Left renal cortex interstitium (tissue), 4 donors: ENCODE measurements at places on chromosomes 2 and 18.

DNA sequence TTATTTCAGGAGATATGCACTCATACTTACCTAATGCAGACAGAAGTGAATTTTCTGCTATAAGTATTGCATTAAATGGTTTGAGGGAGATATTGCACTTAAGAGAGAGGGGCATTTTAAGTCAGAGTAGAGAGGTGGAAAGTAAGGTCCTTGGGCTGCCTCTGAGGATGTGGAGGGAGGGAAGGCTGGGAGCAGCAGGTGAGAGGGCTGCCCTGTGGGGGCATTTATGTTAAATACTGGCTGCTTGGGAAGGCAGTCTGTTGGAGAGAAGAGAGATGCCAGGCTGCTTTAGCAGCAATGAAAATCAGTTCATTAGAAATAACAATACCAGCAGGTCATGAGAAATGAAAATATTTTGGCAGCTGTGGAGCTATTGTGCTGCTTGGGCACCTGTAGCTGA lies 576.2 kb upstream of the HS6ST1 start:
- DNase-seq, result no peak

- DNase-seq, result peak; percentile 66
Observed at GRCh38 chr2:217713395-217714286, 289.2 kb downstream of the TNS1 start.

DNA sequence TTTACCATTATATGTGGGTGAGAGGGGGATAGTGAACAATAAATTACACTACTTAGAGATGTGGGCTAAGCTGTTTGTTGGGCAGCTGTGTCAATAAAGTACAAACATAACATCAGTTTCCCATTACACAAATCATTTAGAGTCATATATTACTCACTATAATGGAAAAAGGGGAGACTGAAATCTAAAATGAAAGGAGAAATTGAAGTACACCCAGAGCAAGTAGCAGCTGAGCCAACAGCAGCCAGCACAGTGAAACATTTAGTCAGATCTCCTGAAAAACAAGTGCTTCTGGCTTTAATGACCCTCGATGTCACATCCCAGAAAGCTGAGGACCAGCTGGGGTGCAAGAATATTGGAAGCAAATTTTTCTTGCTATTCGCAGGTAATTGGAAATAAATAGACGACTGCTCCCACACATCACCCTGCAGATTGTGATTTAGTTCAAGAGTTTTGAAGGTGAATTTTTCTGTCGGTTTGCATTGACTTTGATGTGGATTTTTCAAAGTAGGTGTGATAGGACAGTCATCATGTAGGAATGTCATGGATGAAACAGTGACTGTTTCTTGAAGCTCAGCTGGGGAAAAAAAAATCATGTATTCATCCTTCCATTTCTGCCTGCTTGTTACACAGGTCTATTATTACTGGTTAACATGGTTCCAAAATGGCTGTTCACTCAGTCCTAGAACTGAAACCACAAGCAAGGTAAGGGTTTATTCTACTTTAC lies 1607.3 kb upstream of the CELF4 start:
- no peak for DNase-seq

DNA sequence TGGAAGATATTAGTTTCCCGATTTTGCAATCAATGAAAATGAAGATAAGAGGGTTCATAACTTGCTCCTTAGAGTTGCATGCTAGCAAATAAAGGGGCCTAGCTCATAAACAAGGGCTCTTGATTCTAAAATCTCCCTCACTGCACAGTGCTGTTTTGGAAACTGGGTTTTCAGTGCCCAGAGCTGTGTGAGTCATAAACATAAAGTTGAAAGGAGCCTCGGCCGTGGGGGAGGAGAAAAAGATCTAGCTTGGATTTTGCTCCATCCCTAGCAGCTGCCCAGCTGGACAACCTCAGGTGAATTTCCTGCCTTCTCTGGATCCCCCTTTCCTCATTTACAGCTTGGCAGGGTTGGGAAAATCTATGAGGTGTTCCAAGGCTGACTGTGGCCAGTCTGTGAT lies 42.5 kb downstream of the LYPD1 start:
- no peak for DNase-seq

DNA sequence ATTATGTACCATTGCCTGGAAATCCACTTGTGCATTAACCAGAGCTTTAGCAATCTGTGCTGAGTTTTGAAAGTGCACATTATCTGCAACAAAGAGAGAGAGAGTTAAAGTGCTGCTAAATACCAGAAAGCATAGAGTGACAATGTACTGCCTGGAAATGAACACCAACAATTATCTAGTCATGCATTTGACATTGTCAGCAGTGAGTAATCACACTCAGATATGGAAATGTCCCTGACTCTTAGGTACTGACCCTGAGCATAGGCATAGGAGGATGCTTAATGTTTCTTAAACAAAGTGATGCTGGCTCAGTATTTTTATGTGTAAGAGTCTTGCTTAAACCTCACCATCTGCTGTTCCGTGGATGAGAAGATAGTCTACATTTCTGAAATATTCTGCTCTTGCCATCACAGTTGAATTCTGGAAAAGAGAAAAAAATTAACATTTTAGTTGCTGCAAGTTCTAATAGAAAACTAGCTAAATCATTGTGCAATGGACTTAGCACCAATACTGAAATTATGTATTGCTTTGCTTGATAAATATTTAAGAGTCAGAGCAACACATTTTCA lies 20.8 kb upstream of the GCG start:
- no peak for DNase-seq

DNA sequence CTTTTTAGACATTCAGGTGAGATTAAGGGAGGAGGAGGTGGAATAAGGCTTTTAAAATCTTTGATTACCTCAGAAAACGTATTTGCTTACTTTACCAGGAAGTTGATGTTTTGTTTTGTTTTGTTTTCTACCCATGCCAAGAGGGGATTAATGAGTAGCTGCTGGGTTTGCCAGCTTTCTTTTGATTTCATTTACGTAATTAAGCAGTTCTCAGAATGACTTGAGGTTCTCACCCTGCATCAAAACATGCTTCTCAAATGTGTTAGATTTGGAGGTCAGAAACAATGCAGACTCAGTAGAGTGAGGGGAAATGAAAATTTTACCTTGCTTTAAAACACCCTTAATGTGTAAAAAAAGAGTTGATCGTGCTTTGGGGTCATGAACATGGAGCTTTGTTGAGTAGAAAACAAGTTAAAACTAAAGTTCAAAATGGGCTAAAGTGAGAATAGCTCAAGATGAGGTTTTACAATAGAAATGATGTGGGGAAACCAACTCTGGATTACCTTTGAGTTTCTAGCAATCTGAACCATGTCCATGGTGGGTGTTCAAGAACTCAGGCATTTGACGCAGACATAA lies 217.1 kb upstream of the EPAS1 start:
- DNase-seq, result no peak

- DNase-seq, result no peak
Observed at GRCh38 chr18:22467760-22468553, 50.2 kb upstream of the CTAGE1 start.

DNA sequence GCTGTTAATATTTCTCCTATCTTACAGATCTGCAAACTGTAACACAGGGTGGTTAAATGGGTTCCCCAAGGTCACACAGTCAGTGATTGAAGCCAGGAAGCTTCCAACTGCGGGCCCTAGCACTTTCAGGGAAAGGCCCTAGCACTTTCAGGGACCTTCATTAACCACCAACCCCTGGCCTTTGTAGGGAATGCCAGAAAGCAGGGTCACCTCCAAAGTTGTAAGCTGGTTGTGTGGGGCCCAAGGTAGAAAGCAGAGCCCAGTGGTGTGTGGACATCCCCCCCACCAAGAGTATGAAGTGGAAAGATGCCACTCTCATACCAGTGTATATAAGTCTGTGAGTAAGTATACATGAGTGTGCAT lies 4.4 kb downstream of the DLX2 start:
- DNase-seq, result no peak

DNA sequence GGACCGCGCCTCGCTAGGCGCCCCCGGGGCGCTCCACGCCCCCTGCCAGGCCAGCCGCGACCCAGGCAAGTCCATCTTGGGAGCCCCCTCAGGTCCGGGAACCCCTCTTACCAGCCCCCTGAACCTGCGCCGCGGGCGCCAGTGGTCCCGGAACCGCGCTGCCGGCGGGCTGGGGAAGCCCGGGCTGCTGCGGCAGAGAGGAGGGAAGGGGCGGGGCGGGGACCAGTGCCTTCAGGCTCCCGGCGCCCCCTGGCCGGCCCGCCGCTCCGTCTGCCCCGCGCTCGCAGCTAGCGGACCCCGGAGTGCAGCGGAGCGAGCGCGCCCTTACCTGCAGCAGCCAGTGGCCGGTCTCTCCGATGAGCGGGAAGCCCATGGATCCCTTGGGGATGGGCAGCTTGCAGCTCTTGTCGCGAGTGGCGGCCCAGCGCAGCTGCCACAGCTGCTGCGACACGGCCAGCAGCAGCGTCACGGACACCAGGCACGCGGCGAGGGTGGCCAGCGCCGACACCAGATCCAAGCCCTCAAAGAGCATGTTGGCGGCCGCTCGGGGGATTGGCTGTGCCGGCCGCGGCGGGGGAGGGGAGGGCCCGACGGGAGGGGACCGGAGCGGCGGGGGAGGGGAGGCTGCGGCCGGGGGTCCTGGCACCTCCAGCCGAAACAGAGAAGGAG lies at the start of gene CYP26B1:
Gene CYP26B1, minus strand, starts transcription at position 560 of the 669 bp plus-strand sequence. Its CDS starts 28 bp downstream, at position 532.
- DNase-seq, result no peak
